Stimulated activated CD8-positive, alpha-beta memory T cell treated with anti-CD3 and anti-CD28 coated beads, Interleukin-7, amount 100 ng/mL, for 1 hour (primary cell): ENCODE measurements at places on chromosomes 11 and 22.

GRCh38 chr11:109424901-109425300 is 2.9 kb downstream of the C11orf87 start:
- no peak for DNase-seq

- no peak for DNase-seq
Observed at GRCh38 chr11:9943386-9944110, 279.7 kb downstream of the SWAP70 start.

- DNase-seq, result no peak
Observed at GRCh38 chr11:116532066-116532465, 240.7 kb downstream of the BUD13 start.

DNA sequence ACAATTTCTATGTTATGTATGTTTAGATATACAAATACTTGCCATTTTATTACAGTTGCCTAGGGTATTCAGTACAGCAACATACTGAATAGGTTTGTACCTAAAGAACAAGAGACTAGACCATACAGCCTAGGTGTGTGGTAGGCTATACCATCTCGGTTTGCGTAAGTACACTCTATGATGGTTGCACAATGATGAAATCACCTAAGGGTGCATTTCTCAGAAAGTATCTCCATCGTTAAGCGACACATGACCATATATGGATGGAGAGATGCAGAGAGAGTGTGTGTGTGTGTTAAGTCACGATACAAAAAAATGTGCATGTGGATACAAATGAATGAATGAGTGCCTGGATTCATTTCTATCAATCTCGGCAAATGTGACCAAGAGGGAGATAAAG is 37.7 kb downstream of the NARS2 start:
- no peak for DNase-seq

DNA sequence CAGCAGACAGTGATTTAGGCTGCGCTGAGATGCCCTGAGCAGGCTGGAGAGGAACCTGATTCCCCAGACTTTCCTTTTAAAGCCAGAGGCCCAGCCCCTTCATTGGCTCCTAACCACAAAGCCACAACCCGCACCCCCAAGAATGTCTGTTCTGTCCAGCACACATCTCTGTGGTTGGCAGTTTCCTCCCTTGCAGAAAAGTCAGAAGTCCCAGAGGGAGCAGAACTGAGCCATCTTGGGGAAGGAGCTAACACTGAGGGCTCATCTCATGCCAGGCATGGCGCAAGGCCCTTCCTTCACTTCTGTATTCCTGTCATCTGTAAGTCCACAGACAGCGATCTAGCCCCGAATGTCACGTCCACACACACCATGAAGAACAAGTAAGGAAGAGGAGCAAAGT is 97.1 kb upstream of the SYT13 start:
- no peak for DNase-seq

- no peak for DNase-seq
Observed at GRCh38 chr11:92846491-92847125, 122.8 kb upstream of the MTNR1B start.

DNA sequence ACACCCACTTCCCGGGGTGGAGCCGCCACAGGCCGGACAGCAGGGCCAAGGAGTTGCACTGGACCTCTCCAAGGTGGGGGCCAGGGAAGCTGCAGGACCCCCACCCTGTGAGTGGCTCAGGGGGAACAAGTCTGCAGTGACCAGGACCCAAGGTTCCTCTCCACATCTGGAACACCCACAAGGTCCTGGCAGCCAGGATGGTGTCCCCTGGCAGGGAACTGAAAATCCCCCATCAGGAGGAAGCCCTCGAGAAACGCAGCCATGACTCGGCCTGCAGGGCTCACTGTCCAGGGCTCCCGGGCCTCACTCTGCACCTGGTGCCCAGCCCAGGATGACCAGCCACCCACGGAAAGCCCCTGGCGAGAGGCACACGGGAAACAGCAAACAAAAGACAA is 11.5 kb downstream of the RNH1 start:
- DNase-seq, result no peak

DNA sequence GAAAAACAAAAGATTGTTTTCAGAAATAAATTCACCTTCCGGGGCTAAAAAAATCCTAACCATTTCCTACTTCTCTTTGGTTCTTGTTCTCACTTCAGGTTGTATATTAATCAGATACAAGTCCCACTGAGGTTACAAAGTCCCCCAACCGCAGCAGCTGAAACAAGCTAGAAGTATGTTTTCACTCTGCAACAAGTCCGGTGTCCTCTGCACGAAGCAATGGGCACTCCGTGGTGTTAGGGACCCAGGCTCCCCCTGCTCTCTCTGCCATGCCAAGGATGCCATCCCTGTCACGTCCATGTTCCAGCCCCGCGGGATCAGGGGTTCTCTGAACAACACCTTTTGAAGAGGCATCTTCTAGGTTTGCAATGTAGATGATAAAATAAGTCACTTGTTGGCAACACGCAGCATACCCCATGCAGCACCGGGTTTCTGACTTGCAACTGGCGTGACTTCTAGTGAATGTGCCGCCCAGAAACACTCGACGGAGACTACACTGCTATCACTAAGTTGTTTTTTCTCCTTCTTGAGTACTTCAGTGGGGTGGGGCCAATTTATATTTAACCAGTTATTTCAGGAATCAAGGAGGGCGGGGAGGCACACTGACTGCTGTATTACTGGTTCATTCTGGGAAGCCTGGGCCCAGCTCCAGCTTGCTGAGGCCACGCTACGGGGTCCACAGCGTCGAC is 25.4 kb upstream of the GSTP1 start:
- no peak for DNase-seq

GRCh38 chr11:60193687-60194433 is 11.0 kb upstream of the MS4A6A start:
- no peak for DNase-seq
